Activated T-cell treated with anti-CD3 and anti-CD28 coated beads for 24 hours (primary cell): ENCODE measurements at places on chromosomes 7 and 10.

GRCh38 chr7:3154881-3155494 is 111.3 kb upstream of the CARD11 start:
- peak; percentile 47 for DNase-seq

- no peak for DNase-seq
Measured at GRCh38 chr7:26329520-26330255, 38.0 kb downstream of the SNX10 start.

DNA sequence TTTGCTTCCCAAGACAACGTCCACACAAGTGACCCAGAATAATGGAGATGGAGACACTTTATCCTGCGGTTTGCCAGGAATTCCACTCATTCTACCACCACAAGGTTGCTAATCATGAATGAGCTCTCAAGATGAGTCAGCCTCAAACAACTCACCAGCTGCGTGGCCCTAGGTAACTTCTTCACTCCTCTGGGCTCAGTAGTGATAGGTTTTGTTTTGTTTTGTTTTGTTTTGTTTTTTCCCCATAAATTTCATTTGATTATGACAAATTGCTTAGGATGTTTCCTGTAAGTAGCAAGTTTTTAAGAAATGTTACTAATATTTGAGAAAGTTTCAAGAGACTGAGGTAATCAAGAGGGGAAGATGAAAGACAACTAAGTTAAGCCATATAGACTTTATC is 286.8 kb downstream of the PARD3 start:
- DNase-seq = no peak

- DNase-seq = no peak
Measured at GRCh38 chr7:118327174-118327573, 102.7 kb downstream of the ANKRD7 start.

DNA sequence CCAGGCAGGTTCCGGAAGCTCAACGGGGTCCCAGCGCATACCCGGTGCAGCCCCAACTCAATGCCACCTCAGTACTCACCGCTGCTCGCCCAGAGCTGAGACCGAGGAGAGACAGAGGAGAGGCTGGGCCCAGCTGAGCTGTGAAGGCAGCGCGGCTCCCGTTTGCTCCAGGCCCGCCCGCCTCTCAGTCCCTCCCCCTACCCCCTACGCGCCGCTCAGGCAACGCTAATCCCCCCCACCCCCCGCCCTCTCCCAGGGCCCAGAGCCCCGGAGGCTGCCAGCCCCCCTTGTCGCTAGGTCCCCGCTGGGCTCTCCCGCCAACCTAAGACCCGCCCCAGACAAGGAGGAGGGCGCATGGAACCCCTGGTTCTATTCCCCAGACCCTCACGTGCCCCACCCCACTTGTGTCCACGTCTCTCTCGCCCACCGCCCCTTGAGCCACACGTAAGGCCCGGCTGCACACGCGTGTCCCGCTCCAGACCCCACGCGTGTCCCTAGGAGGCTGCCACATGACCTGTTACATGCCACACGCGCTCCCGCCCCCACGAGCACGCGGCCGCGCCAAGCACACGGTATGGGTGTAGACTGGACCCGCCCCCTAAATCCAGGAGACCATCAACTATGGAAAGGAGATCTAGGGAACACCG is at the start of gene PSD:
Gene PSD, minus strand, starts transcription at position 164 of the 647 bp plus-strand sequence. CDS start 1,747 bp downstream, outside the sequence.
- no peak for DNase-seq

DNA sequence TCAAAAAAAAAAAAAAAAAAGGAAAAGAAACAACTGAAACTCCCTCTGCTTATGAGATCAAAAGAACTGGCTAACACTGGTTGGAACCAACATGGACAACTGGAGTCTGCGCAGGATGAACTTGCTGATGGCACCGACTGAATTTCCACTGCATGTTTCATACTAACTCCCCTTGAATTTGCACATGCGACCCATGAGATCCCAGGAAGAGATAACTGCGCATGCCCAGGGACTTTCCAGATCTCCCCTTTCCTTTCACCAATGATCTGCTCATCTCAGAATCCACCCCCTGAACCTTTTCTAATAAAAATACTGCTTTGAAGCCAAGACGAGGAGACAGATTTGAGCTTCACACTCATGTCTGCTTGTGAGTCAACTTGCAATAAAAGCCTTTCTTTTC is 20.7 kb downstream of the LBX1 start:
- no peak for DNase-seq

GRCh38 chr7:115068220-115068619 is 146.3 kb downstream of the MDFIC start:
- DNase-seq = no peak

GRCh38 chr7:22427855-22428254 is 70.9 kb upstream of the RAPGEF5 start:
- no peak for DNase-seq

DNA sequence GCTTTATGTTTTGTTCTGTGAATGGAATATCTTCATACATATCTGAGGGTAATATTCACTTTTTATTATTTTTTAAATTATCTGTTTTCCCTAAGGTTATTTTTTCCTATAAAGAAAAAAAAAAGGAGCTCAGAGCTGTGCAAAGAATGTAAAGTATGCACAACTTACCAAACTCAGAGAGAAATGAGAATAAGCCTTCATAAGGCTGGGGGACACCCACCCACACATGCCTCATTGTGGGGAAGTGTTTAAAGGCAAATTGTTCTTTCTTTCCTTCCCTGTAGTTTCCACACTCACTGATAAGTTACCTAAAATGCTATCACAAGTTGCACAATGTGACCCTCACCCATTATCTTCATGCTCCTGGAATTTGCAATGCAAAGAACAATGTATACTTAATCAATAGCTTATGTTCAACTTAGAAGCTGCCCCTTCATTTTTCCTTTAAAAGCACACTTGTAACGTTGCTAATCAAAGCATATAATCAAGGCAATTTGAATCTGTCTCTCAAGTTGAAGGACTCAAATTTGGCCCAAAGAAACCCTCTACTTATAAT is 108.1 kb downstream of the GNAT3 start:
- DNase-seq = no peak

DNA sequence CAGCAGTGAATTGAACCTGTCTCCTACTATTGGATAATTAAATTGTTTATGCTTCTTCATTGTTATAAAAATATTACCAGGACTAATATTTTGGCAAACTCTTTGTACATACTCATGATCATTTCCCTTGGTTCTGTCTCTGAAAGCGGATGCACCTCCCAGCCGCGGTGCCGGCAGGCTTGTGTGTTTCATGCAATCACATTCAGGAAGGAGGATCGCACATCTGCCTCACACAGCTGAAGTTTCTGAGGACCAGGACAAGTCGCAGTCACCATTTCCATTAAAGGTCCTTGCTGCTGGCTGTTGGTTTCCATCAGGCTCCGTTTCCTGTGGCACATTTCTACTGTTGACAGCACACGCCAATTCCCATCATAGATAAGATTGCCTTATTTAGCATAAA is 117.8 kb upstream of the SHH start:
- no peak for DNase-seq

GRCh38 chr7:120280743-120281142 is 7.8 kb downstream of the KCND2 start:
- no peak for DNase-seq

DNA sequence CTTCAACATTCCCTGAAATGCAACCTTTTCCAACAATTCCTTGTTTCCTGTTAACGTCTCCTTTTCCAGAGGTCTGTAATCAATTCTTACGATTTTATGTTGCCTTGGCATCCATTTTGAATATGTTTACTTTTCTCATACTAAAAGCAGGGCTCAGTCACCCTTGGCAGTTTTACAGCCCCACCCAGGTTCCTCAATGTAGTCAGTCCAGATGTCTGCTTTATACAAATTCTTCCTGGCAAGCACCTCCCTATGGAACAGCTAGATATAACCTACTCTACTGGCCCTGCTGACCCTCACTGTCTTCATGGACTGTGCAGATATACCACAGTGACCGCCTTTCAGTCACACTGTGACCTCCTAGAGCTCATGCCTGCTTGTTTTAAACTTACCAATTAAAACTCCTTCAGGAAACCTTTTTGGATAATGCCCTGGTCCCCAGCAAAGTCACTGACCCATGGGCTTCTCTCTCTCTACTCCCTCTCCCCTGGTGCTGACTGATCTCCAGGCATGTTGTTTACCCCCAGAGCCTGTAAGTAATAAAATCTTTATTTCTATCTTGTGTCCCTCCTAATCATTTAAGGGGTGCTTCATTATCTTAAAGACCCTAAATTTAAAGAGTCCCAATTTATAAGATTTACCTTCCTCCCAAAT is 147.1 kb upstream of the STEAP1 start:
- no peak for DNase-seq
